ENCODE measurements at places on chromosomes 1 and 21.
A peak's percentile ranks its signal among the peaks of the same experiment; 100 is the strongest.

DNA sequence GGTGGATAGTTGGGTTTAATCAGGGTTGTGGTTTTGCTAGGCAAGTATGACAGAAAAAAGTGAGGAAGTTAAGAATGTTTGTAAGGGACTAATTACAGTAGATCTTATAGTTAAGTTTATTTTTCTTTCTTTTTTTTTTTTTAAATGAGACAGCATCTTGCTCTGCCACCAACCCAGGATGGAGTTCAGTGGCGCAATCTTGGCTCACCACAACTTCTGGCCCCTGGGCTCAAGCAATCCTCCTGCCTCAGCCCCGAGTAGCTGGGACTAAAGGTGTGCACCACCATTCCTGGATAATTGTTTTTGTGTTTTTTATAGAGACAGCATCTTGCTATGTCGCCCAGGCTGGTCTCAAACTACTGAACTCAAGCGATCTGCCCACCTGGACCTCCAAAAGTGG lies 41.7 kb downstream of the EYA3 start:
- DNase-seq: no peak

DNA sequence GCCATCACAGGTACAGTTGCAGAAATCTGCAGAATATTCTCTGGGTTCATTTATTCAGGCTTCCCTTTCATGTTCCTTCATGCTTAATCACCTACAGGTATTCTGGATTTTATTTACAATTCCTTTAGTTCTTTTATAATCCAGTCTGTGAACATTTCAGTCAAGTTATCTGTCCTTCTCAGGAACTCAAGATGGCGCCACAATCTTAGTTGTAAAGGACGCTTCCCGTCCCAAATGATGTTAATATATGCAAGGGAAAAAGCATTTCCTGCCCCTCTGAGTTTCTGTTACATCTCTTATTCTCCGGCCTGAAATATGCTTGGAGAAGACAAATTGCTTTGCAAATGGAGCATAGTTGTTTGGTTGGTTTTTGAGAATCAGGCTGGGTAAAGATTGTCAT lies 19.3 kb downstream of the F3 start:
- no peak for DNase-seq

DNA sequence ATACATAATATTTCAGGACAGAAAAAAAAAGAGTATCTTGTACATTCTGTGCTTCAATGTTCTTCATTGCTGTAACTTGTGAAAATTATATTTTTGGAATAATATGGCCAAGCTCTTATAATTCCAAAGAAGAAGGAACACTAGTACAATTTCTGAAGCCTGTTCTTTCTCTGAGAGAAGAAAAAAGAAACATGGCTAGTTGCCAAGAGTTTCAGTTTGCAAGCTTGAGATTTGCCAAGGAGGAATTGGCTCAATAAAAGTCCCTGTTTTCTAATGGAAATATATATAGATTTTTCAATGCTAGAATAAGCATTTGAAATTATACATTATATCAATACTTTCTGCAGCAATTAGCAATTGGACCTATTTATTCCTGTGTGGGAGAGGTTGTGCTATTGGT lies 285.2 kb upstream of the NEGR1 start:
- no peak for DNase-seq

GRCh38 chr21:34722684-34723300 lies 54.0 kb downstream of the CLIC6 start:
- DNase-seq: no peak

DNA sequence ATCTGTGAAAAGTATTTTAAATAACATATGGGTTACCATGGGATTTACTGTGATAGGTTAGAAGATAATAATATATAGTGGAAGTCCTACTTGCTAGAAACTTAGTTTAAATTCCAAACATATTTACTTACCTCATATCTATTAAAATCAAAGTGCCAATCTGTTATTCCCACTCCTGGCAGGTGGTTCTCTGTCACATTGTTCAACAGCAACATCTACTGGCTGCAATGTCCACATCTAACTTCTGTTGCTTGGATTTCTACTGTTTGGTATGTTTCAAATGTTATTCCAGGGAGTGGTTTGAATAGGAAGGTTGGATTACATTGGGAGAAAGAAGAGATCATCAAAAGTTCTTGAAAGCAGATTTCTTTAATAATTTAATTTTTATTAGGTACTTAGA lies 122.5 kb upstream of the NCAM2 start:
- no peak for DNase-seq

GRCh38 chr1:223776075-223776814 lies 63.9 kb downstream of the CAPN2 start:
- DNase-seq: no peak

DNA sequence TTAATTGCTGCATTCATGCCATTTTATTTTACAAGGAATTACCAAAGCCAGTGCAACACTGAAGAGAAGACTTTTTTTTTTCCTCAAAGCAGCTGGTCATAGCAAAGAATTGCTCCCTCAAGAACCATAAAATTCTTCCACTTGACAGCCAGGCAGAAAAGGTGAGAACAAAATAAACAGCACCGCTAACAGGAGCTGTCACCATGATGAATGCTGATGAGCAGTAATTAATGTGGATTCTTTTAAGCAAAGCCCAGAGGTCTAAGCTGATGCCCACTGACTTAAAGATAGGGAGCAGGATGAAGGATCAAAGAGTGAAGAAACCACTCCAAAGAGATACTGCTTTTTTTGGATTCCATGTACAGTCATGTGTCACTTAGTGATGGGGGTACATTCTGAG lies 428.4 kb downstream of the BRINP3 start:
- DNase-seq: no peak

DNA sequence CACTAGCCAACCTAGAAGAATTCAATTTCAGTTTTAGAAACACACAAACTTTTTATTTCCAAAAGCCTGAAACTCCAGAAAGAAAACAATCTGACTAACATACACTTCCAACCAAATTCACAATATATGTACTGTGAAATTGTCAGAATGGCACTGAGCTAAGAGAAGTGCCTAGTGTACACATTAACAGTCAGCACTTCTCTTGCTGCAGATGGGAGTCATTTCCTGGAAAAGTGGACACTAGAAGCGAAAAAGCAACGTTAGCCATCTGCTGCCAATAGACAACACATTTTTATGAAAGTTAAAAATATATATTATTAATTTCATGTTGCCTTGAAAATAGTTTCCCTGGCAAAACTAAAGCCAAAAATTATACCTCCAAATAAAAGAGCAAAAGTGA lies 66.1 kb downstream of the EPS15 start:
- no peak for DNase-seq

- no peak for DNase-seq
These were observed 30.7 kb downstream of the SDCCAG8 start for GRCh38 chr1:243286409-243287122.

- peak; percentile 73 for DNase-seq
These were observed 66.2 kb upstream of the IRF2BP2 start for GRCh38 chr1:234676103-234676594.

DNA sequence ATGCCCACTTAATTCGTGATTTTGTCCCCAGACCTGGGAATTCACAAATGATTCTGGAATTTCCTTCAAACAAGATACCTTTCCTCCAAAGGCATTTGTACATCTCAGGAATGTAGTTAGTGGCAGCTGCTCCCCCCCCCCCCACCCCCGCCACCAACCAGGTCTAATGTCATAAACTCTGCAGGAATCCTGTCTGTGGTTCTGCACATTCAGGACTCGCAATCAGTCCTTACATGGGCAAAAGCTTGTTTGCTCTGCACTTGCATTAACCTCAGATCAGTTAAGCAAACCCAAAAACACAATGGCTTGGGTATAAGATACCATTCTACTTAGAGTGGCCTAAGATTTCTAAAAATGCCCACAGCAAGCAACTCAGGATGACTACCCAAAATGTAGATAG lies 143.8 kb downstream of the TGFB2 start:
- no peak for DNase-seq

DNA sequence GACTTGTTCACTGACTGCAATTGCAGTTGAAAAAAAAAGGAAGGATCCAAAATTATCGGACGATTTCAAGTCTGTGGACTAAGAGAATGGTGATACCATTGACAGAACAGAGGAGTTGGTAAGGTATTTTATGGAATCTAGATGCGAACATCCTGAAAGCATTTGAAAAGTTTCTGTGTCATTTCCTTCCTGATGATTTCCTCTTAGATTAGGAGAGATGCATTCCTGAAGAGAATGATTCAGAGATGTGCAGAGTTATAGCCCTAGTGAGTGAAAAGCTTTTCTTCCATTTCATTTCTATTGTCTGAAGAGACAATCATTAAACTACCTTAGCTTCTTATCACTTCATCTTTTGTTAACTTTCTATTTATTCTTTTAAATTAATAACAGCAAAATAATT lies 200.0 kb downstream of the KCNK2 start:
- DNase-seq: no peak

GRCh38 chr1:54809496-54810074 lies 8.5 kb upstream of the TTC22 start:
- DNase-seq: no peak

GRCh38 chr1:156389311-156389710 lies 20.3 kb downstream of the RHBG start:
- DNase-seq: no peak

DNA sequence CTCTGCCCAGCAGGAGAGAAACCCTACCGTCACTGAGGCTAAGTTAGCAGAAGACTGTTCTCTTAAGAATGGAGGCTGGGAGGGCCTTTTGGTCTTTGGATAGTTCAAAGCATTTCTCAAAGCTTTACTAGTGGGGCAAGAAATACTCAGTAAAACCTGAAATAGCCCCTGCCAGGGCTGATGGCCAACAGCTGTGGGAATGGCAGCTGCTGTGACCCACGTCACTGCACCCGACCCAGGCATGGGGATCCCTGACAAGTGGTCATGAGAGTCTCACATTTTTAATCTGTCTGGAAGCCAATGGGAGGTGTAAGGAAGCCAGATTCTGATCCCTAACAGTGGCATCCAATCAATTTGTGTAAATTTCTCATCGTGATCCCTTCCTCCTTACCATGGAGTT lies 44.5 kb upstream of the ENAH start:
- no peak for DNase-seq

DNA sequence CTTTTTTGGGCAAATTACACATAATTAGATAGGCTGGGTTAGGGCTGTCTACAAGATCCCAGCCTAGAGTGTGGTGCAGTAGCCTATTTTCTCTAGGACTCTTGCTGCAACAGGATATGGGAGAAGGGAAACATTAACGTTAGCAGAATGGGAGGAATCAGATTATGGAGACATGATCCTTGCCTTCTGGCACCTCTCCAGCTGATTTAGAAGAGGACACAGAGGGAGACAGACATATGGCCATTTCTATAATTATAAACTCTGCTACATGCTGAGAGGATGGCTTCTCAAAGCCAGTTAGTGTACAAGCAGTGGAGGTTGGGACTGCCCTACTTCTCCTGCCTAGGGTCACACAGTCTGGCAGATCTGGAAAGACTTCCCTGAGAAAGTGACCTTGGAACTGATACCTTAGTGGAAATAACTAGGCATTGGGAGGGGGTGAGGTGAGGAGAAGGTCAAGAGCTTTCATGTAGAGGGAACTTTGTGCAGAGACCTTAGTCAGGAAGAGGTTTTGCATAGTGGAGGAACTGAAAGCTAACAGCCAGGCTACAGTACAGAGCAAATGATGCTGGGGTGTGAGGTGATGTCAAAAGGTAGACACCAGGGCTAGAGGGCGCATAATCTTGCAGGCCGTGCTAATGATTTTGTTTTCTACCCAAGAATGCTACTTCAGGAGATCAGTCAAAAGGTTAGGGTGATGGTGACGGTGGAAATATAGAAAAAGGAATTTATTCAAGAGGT lies 1.2 kb upstream of the CD1D start:
- no peak for DNase-seq

- no peak for DNase-seq
These were observed 126.4 kb downstream of the SIPA1L2 start for GRCh38 chr1:232503497-232503896.
